Tibial artery (tissue), 4 donors: ENCODE measurements at places on chromosomes 1 and 21.

- H3K36me3 ChIP-seq = no peaks in the 10 kb centered on the region
- H3K4me1 ChIP-seq = no peaks in the 10 kb centered on the region
- H3K27me3 ChIP-seq = no peaks in the 10 kb centered on the region
- H3K27ac ChIP-seq = peak overlapping the region; percentile 84
- H3K4me3 ChIP-seq = peak overlapping the region; percentile 48
- DNase-seq = no peak
Observed at GRCh38 chr1:146051452-146051851, 29.9 kb upstream of the HJV start.

DNA sequence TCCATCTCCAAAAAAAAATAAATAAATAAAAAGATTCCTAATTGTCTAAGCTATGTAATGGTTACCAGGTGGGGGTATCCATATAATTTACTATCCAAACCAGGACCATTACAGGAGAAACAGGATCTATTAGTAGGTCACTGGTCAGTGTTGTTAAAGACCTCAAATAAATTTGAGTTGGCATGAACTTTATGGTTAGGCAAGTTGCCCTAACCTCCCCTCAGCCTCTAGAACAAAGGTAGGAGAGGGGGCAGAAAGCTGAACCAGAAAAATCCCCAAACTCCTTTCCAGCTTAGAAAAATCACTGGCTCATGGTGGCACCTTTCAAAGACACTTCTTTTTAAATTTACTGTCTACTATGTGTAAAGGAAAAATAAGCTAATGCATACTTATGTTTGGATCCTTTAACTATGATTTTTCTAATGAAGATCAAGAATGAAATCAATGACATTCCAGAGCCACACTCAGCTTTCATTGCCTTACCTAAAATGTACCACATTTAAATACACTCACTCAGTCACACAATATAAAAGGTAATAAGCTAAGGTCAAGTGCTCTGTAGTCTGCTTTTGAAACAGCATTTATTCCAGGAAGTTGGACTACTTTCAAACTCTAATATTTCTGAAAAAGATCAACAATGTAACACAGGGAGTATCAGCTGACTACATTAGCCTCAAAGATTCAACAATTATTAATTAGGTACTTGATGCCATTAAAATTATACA, 13.8 kb downstream of the EIF4G3 start:
- no peak for DNase-seq
- H3K27me3 ChIP-seq = no peaks in the 10 kb centered on the region
- H3K4me1 ChIP-seq = peaks cover 9% of the 10 kb centered on the region
- H3K36me3 ChIP-seq = peaks cover 16% of the 10 kb centered on the region
- H3K4me3 ChIP-seq = no peak overlapping the region
- no peak overlapping the region for H3K27ac ChIP-seq

- DNase-seq = no peak
- H3K4me1 ChIP-seq = peaks cover 35% of the 10 kb centered on the region
- H3K4me3 ChIP-seq = no peak overlapping the region
- no peaks in the 10 kb centered on the region for H3K27me3 ChIP-seq
Observed at GRCh38 chr1:154598871-154599635, 8.9 kb downstream of the ADAR start.

DNA sequence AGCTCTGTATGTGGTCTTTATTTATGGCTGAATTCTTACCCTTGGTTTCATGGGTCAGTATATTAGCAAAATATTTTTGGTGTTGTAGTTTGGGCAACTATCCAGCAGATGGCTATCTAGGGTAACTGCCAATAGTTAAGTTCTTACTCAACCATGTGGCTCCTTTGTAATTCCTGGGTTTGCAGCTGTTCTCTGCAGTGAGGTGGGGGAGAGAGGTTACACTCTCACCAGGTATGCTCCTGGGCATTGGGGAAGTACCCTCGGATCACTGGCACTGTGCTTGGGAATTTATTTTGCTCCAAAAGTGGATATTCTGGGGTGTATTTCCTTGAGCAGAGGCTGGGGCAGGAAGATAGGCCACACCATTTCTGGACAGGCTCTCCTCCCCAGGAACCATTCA, 436.7 kb upstream of the TMPRSS15 start:
- no peak overlapping the region for H3K27ac ChIP-seq
- no peak for DNase-seq
- H3K4me3 ChIP-seq = no peak overlapping the region
- no peaks in the 10 kb centered on the region for H3K36me3 ChIP-seq
- no peaks in the 10 kb centered on the region for H3K4me1 ChIP-seq

DNA sequence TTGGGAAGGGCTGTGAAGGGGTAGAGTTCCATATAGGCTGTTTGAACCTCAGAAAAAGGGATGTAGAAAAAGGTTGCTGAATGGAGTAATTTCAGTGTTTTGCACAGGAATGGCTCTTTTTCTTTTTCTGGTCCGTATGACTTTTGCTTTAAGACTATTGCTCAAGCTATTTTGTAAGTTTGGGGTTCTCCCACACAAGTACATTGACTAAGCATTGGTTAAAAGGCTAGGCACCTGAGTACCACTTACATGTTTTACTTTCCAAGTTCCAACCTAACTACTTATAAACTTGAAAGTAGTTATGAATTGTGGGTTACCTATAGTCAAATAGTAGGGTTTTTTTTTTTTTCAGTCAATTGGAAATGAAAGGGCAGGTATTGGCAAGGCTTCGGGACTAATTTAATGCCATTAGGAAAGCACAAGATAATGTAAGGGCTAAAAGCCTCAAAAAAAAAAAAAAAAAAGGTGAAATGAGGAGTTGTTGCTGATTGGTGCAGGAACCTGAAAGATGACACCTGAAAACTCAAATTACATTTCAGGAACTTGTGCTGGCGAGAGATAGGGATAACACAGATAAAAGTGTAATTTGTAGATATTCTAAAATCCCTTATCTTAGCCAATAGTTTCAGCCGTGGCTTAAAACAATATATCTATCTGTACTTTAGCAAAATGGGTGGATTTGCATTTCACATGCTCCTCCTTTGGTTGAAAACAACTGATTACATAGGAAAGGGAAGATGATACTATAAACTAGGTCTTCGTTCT, 209.5 kb downstream of the RPS6KC1 start:
- DNase-seq = no peak
- H3K36me3 ChIP-seq = peaks cover 17% of the 10 kb centered on the region
- no peaks in the 10 kb centered on the region for H3K4me1 ChIP-seq
- H3K27me3 ChIP-seq = no peaks in the 10 kb centered on the region
- no peak overlapping the region for H3K27ac ChIP-seq

GRCh38 chr1:145846201-145846612, 777 bp downstream of the NUDT17 start:
- peaks cover 47% of the 10 kb centered on the region for H3K36me3 ChIP-seq
- no peaks in the 10 kb centered on the region for H3K27me3 ChIP-seq
- H3K4me1 ChIP-seq = peaks cover 25% of the 10 kb centered on the region
- no peak for DNase-seq
- H3K4me3 ChIP-seq = peak overlapping the region; percentile 70
- peak overlapping the region; percentile 84 for H3K27ac ChIP-seq

DNA sequence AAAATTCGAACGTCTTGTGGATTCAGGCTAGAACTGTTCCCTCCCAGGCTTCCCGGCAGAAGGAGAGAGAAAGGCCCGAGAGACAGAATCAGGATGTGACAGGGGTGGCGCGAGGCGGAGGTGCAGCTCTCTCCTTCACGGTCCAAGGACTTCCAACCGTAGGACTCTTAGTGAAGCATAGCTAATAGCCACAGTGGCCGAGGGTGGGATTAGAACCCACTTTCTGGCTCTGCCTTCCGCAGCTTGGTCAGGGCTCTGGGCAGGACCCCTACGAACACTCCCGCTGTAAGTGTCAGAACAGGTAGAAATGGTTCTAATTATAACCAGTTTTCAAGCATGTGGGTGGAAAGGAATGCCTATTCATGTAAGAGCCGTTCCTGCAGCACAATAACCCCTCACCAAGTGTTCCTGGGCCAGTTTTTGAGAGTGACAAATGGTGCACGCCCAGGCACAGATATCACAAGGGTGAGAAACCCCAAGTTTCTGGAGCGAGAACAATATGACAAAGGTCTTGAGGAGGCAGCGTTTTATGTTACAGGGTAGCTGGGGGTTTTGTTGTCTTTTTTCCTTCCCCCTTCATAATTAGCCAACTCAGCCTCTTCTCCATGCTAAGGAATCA, 86.4 kb downstream of the SYF2 start:
- H3K4me1 ChIP-seq = no peaks in the 10 kb centered on the region
- no peak overlapping the region for H3K27ac ChIP-seq
- H3K36me3 ChIP-seq = no peaks in the 10 kb centered on the region
- H3K27me3 ChIP-seq = no peaks in the 10 kb centered on the region
- H3K4me3 ChIP-seq = no peak overlapping the region
- no peak for DNase-seq

GRCh38 chr1:211643324-211644212, 31.9 kb downstream of the NEK2 start:
- DNase-seq = peak; percentile 41
- peak overlapping the region; percentile 59 for H3K27ac ChIP-seq

- H3K4me1 ChIP-seq = no peaks in the 10 kb centered on the region
- H3K27me3 ChIP-seq = no peaks in the 10 kb centered on the region
- no peaks in the 10 kb centered on the region for H3K36me3 ChIP-seq
- H3K4me3 ChIP-seq = no peak overlapping the region
- no peak overlapping the region for H3K27ac ChIP-seq
- DNase-seq = no peak
Observed at GRCh38 chr21:28025111-28025510, 967.6 kb downstream of the LTN1 start.

GRCh38 chr1:2494323-2494693, 18.2 kb downstream of the PLCH2 start:
- H3K27me3 ChIP-seq = peaks cover 80% of the 10 kb centered on the region
- H3K4me1 ChIP-seq = no peaks in the 10 kb centered on the region
- H3K36me3 ChIP-seq = no peaks in the 10 kb centered on the region
- H3K27ac ChIP-seq = no peak overlapping the region

DNA sequence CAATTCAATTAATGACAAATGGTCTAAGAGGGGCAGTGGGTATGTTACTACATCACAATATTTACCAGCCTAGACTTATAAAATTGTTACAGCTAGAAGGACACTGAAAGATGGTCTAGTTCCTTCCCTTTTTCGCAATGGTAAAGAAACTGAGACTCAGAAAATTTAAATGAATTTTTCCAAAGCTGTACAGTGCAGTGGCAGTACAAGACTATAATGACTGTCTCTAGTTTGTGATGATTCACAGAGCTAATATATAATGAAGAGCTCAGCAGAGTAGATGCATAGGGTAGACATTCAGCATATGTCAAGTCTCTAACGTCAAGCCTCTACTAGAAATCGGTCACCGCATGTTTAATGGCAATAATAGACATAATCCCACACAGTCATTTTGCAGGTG, 4.6 kb downstream of the PLPP3 start:
- peaks cover 70% of the 10 kb centered on the region for H3K4me1 ChIP-seq
- H3K36me3 ChIP-seq = no peaks in the 10 kb centered on the region
- no peaks in the 10 kb centered on the region for H3K27me3 ChIP-seq
- no peak for DNase-seq
- H3K4me3 ChIP-seq = peak overlapping the region; percentile 95
- H3K27ac ChIP-seq = no peak overlapping the region

DNA sequence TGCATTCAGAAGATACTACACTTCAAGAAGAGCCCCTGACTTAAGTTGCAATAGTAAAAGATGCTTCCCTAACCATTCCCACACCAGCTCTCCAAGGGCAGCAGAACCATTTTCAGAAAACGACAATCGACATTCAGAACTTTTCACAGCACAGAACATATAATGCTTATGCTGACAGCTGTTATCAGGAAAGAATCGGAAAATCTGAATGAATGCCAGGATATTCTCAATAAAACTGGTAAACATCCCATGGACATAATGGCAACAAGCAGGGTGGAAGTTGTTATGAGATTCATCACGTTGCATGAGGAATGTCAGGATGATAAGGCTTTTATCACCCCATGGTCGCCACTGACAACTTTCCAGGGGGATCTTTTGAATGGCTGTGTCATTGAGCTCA, 246.6 kb upstream of the CHRM3 start:
- H3K4me3 ChIP-seq = no peak overlapping the region
- no peaks in the 10 kb centered on the region for H3K27me3 ChIP-seq
- no peak for DNase-seq

GRCh38 chr1:29121936-29122681, 1.6 kb downstream of the TMEM200B start:
- peak; percentile 34 for DNase-seq
- no peaks in the 10 kb centered on the region for H3K27me3 ChIP-seq
- peak overlapping the region; percentile 100 for H3K27ac ChIP-seq
- peak overlapping the region; percentile 85 for H3K4me3 ChIP-seq
- peaks cover 43% of the 10 kb centered on the region for H3K4me1 ChIP-seq

DNA sequence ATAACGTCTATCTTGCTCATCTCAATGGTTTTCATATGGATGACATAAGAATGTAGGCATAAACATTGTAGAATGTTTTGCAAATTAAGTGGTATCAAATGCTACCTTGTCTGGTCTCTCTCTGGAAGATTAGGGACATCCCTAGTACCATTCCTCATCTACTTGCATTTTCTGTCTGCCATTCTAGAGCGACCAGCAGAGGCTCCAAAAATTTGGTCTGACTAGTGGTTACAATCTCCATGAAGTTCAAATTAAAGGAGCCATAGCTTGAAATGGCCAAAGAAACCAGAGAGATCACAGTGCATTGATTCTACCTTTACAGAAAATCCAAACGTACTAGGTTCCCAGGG, 1.1 kb downstream of the CD84 start:
- no peaks in the 10 kb centered on the region for H3K36me3 ChIP-seq
- no peak for DNase-seq
- H3K27ac ChIP-seq = no peak overlapping the region
- H3K4me3 ChIP-seq = no peak overlapping the region

GRCh38 chr1:241837901-241838300, 10.1 kb upstream of the EXO1 start:
- no peak for DNase-seq
- no peaks in the 10 kb centered on the region for H3K27me3 ChIP-seq
- H3K27ac ChIP-seq = no peak overlapping the region

GRCh38 chr1:236821091-236821627, 26.1 kb downstream of the MTR start:
- H3K4me1 ChIP-seq = no peaks in the 10 kb centered on the region
- no peaks in the 10 kb centered on the region for H3K27me3 ChIP-seq
- H3K36me3 ChIP-seq = peaks cover 22% of the 10 kb centered on the region
- no peak for DNase-seq

DNA sequence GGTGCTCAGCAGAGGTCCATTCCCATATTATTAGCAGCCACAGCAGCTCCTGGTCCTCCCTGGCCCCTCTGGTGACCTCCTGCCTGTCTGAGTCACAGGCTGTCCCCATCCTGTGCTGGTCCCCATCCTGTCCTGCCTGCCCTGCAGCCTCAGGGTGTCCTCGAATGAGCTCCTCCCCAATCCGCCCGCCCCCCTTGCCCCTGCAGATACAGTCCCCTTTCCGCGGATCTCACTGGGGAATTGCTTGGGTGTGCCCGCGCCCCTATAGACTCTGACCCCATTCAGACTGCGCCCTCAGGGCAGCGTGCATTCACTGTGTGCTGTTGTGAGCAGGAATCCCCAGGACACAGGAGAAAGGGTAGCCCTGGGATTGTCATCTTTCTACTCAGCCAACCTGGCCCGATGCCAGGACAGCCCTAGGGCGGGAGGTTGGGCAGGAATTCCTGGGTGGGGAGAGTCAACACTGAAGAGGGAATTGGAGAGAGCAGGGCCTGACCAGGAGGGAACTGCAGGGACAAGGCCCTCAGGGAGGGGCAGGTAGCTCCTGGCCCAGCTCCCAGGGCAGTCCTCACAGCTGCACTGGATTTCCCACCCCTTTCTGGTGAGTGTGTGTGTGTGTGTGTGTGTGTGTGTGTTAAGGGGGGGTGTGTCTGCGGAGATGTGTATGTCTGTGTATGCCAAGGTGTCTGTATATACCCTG, 1.1 kb upstream of the GUCA2A start:
- no peaks in the 10 kb centered on the region for H3K36me3 ChIP-seq
- peaks cover 18% of the 10 kb centered on the region for H3K27me3 ChIP-seq
- peaks cover 4% of the 10 kb centered on the region for H3K4me1 ChIP-seq

GRCh38 chr1:45385302-45385701, 45.1 kb upstream of the MUTYH start:
- H3K4me3 ChIP-seq = no peak overlapping the region
- no peaks in the 10 kb centered on the region for H3K4me1 ChIP-seq
- no peaks in the 10 kb centered on the region for H3K27me3 ChIP-seq
- H3K36me3 ChIP-seq = no peaks in the 10 kb centered on the region
- no peak overlapping the region for H3K27ac ChIP-seq
